ENCODE measurements at places on chromosomes 6 and 20.

DNA sequence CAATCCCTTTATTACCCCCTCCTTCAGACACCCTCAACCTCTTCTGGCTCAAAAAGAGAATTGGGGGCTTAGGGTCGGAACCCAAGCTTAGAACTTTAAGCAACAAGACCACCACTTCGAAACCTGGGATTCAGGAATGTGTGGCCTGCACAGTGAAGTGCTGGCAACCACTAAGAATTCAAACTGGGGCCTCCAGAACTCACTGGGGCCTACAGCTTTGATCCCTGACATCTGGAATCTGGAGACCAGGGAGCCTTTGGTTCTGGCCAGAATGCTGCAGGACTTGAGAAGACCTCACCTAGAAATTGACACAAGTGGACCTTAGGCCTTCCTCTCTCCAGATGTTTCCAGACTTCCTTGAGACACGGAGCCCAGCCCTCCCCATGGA is 2.2 kb downstream of the TNF start:
- DNase-seq: no peak

DNA sequence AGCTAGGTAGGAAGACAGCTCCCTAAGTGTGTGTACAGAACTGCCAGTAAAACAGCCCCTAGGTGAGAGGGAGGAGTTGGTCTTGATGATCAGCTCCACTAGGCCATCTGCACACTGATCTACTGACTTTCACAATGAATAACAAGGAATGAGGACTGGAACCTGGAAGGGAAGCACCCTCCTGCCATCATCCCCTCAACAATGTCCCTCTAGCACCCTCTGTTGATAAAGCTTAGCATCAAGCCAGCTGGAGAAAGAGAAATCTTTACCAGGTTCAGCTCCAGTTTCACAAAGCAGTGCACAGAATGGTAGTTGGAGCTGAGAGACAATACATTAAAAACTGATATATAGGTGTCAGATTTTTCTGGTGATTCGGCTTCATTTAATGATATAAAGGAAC is 57.2 kb upstream of the IRAK1BP1 start:
- peak; percentile 60 for DNase-seq

- no peak for DNase-seq
These were observed 83.9 kb downstream of the CDC5L start for GRCh38 chr6:44471271-44471981.

DNA sequence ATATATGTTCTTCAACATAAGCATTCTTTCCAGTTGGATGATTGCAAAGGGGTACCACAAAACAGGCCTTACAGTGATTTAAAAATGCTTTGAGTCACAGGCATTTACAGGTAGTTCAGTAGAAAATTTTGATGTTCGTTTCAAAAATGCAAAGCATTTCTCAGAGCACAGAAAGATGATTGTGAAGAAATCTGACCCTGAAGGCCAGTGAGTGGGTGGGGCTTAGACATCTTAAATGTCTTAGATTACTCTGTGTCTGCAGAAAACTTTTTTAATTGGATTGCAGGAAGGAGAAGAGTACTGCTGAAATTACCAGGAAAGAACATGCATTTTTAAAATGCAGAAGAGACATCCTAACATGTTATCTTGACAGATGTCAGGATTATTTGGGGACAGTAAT is 268.3 kb downstream of the CDKAL1 start:
- DNase-seq: no peak

GRCh38 chr6:113846577-113846976 is 10.6 kb upstream of the MARCKS start:
- no peak for DNase-seq

GRCh38 chr6:26053992-26054780 is 33.0 kb upstream of the HFE start:
- DNase-seq: peak; percentile 13

GRCh38 chr6:26029857-26030653 is 57.2 kb upstream of the HFE start:
- DNase-seq: no peak

DNA sequence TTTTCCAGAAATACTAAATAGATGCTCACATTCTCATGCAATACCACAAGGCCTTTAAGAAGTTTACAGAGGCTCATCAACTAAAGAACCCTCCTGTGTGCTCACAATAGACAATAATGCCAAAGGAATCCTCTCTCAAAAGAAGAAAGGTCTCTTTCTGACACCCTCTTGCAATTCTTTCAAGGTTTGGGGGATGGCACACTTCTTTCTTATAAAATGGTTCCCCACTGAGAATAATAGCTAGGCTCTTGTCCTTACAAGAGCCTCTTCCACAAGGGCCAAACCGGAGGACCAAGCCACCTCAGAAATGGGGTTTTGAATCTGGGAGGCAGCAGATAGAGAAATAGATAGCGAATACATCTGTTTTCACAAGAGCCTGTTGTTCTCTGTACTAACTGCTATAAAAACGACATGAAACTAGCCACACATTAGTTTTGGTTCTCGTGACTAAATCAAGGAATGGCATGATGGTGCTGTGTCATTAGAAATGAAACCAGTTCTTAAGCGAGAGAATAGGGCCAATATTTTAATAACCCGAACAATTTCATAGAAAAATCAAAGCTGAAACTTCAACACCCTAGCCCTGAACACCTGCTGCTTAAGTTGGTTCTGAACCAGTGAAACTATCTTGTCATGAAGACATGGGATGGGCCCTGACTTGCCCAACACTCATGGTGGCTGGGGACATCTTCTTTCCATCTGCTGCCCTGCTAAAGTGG is 81.1 kb downstream of the PRDM1 start:
- no peak for DNase-seq

GRCh38 chr6:25579902-25580495 is 72.0 kb upstream of the SCGN start:
- DNase-seq: no peak

DNA sequence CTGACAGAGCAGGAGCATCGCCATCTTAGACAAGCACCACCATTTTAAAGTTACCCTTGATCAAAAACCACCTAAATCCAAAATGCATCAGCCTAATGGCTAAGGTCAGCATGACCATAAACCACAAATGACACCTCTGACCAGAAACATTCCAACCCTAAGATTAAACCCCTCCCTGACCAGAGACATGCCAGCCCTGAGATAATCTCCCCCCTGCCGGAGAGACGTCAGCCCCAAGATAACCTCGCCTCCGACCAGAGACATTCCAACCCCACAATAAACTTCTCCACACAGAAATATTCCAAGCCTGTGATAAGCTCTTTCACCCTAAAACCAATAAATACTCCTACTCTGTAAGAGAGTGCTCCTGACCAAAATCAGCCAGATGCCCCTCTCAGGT is 53.5 kb downstream of the PXDC1 start:
- no peak for DNase-seq

GRCh38 chr20:48635791-48636267 is 192.0 kb downstream of the PREX1 start:
- DNase-seq: peak; percentile 67

GRCh38 chr6:36038120-36038876 is 10.7 kb downstream of the MAPK14 start:
- no peak for DNase-seq

DNA sequence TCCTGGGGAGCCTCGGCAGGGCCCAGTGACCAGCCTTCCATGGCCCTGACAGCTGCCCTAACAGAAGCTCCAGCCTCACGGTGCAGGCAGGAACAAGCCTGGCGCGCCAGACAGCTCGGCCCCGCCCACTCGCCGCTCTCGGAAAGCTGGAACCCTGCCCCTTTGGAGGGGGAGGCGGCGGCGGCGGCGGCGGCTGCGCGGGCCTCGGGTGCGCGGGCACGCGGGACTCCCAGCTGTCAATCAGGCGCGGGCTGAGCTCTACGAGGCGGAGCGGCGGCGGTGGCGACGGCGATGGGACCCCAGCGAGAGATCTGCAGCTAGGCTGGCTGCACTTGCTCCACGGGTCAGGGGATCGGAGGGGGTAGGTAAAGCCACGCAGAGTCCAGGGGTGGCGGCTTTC is at the start of gene NRSN1:
Gene NRSN1 (plus strand): TSS at position 236 of the 400 bp plus-strand sequence. CDS start 8,113 bp downstream, outside the sequence.
- DNase-seq: no peak

- DNase-seq: no peak
These were observed 376.7 kb downstream of the CDH26 start for GRCh38 chr20:60334911-60335310.

GRCh38 chr20:63287697-63288580 is 5.0 kb upstream of the COL20A1 start:
- no peak for DNase-seq

GRCh38 chr6:79522609-79523008 is 14.6 kb downstream of the LCA5 start:
- DNase-seq: no peak

DNA sequence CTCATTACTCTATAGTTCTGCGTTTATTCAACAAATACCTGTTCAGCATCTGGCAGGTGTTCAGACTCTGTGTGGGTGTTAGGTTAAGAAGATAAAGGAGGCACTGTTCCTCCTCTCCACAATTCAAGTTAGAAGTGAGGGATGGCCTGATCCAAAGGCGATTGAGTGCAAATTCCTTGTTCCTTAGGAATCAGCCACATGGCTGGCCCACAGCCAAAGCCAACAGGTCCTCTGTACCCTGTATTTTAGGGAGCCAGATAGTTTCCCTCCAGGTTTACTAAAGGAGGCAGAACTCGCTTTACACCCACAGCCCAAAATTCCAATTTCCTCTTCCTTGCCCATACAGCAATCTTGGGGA is 5.0 kb upstream of the CD40 start:
- no peak for DNase-seq

DNA sequence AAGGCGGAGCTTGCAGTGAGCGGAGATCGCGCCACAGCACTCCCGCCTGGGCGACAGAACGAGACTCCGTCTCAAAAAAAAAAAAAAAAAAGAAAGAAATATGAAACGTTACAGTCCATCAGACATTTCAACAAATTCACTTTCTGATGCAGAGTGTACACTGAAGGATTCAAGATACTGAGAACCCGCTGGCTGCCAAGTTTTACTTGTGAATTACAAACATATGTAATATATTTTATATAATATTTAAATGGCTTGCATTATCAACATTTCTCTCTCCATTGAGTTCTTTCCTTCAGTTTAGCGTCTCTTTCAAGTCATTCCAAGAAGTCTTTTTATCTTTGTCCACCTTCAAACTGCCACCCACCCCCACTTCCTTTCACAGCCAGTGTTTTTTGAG is 240.9 kb upstream of the RNF217 start:
- DNase-seq: no peak

GRCh38 chr6:107670792-107671199 is 153.3 kb downstream of the SCML4 start:
- DNase-seq: peak; percentile 82

- DNase-seq: no peak
These were observed 50.9 kb upstream of the TNFAIP3 start for GRCh38 chr6:137816133-137816579.

- no peak for DNase-seq
These were observed 40.9 kb upstream of the PTPN1 start for GRCh38 chr20:50469176-50469723.

DNA sequence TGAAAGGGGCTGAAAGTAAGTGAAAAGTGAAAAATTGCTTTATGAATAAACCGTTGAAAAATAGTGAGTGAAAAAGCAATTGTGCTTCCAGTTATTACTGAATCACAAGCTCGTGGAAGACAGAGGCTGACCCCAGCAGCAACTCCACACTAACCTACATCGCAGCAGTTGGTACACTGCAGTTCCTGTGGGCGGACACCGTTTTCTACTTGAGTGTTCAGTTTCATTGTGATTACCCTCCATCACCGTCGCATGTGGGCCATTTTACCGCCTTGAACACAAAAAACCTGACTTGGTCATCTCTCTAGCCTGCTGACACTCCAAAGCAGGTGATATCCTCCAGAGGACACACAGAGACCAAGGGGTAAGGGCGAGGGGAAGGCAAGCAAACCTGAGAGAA is 28.4 kb downstream of the PRDM1 start:
- DNase-seq: no peak

GRCh38 chr6:40986921-40987819 is 51.9 kb downstream of the UNC5CL start:
- DNase-seq: no peak

DNA sequence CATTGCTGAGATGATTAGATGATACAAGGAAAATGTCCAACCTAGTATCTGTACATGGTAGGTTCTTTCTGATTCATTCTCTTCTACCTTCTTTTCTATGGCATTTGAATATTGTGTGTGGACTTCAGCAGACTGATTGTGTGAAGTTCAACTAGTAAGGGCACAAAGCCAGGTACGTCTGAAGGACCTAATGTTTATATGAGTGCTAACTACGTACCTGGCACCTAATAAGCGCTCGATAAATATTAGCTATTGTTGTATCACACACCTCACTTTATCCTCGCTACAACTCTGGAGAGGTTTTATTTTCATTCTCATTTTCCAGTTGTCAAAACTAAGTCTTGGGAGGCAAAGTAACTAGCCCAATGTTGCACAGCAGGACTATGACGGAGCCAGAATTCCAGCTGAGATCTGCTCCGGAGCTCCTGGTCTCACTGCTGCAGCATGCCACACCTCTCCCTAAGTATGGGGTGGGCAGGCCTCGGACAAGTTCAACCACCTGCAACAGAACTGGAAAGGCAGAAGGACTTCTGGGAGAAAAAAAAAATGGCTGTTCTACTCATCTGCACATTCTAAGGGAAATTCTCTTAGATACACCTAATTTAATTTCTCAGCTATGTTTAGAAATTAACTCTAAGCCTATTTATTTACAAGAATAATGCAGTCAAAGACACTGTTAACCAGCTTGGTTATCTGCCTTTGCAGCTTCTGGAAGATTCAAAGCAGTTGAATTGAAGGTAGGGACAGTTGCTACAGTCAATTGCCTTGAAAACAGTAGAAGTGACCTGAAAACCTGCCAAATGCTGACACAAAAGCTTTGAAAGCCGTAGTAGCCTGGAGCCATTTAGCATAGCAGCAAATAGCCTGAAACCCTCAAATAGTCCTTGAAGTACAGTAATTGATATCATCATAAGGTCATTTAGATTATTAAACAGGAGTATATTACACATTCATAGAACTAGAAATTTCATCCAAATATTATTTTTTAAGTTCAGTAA is 165.0 kb downstream of the PDE7B start:
- DNase-seq: no peak

DNA sequence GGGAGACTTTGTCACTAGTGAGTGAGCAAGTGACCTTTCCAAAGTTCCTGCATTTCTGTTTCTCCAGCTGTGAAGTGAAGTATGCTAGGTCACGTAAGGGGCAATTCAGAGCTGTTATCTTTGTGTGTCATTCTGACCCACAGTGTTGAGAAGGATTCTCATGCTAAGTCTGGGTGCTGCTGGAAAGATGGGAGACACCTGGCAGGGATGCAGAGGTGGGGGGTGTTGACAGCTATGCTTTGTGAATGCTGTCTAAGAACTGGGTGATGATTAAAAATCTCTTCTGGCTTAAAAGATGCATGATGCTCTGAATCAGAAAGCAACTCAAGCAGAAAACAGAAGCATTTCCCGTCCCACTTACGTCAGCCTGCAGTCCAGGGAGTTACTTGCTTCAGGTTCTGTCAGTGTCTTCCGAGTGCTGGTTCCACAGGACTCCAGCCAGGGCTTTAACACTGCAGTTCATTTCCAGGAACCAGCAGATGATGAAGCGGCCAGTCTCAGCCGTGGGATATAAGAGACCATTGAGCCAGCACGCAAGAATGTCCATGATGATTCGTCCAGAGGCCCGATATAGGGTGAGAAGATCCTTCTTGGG is 30.9 kb upstream of the ASXL1 start:
- peak; percentile 35 for DNase-seq

- DNase-seq: peak; percentile 65
These were observed 42.2 kb upstream of the SPTLC3 start for GRCh38 chr20:12966468-12967085.

GRCh38 chr20:48148916-48149672 is 363.8 kb upstream of the SULF2 start:
- peak; percentile 5 for DNase-seq
